ENCODE measurements at places on chromosomes 12 and 14.

- no peaks in the 10 kb centered on the region for H3K27me3 ChIP-seq
- peak overlapping the region; percentile 51 for H3K27ac ChIP-seq
- H3K4me1 ChIP-seq = peaks cover 43% of the 10 kb centered on the region
Observed at GRCh38 chr12:108649126-108649525, 15.4 kb upstream of the SELPLG start.

DNA sequence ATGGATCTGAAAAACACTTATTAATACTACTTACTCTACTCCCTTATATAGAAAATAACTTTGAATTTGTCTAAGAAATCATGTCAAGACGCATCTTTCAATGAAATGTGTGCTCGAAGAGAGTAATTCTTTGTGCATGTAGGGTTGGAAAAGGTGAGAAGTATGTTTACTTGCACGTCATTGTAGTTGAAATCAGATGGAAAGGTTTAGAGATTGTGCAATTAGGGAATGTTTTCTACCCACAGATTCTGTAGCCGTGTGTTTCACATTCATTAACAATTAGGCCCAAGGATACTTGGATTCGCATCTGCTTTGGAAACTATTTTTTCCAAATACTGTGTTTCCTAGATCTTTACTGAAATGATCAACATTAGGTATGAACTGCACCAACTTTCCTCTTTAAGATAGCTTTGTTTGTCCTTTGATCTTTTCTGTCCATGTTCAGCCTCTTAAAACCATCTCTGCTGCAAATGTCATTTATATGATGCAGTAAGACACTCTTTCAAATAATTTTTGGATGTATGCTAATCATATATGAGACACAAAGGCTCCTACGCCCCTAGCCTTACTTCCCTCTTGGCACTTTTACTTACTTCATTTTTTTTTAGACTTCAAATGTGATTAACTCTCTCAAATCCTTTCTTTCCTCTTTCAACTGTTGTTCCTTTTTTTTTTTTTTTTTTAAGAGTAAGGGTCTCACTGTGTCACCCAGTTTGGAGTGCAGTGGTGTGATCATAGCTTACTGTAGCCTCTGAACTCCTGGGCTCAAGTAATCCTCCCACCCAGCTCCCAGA, 58.0 kb upstream of the PSMA6 start:
- H3K4me3 ChIP-seq = no peak overlapping the region
- DNase-seq = no peak
- no peaks in the 10 kb centered on the region for H3K27me3 ChIP-seq
- peaks cover 23% of the 10 kb centered on the region for H3K4me1 ChIP-seq
- H3K27ac ChIP-seq = no peak overlapping the region

GRCh38 chr12:53775478-53776145, 23.8 kb upstream of the CISTR start:
- H3K4me1 ChIP-seq = no peaks in the 10 kb centered on the region
- peaks cover 45% of the 10 kb centered on the region for H3K27me3 ChIP-seq
- no peaks in the 10 kb centered on the region for H3K36me3 ChIP-seq
- H3K4me3 ChIP-seq = no peak overlapping the region

GRCh38 chr12:130858084-130858483, 13.8 kb upstream of the RAN start:
- no peaks in the 10 kb centered on the region for H3K36me3 ChIP-seq
- H3K27ac ChIP-seq = no peak overlapping the region
- peaks cover 4% of the 10 kb centered on the region for H3K4me1 ChIP-seq
- DNase-seq = no peak

DNA sequence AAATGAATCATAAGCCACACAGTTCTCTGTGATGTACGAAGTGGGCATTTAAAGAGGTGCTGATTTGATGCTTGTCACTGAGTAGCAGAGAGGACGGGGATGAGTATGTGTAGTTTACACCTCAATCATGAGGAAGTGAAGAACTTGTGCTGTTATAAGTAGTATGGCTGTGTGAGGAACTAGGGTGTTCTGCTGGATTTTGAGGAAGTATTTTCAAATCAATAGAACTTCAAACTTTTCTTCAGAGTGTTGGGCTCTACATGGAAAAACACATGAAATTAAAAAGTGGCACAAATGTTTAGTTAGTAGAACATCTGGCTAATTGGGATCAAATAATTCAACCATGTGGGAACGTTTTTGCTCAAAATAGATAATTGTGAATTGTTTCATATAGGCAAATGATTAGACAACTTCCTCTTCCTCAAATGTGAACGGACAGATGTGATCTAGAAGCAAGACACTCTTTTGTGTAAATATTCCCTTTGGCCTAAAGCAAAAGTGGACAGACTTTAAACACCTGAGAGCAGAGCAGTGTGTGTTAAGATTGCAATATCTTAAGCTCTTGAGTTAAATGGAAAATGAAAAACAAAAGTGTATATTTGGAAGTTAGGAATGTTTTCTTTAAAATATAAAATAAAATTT, 168.5 kb downstream of the NAV3 start:
- no peaks in the 10 kb centered on the region for H3K4me1 ChIP-seq
- no peak overlapping the region for H3K27ac ChIP-seq
- DNase-seq = no peak
- H3K36me3 ChIP-seq = no peaks in the 10 kb centered on the region

GRCh38 chr14:92747701-92748258, 647 bp downstream of the LGMN start:
- H3K27ac ChIP-seq = no peak overlapping the region
- peak overlapping the region; percentile 70 for H3K4me3 ChIP-seq
- DNase-seq = no peak
- H3K27me3 ChIP-seq = peaks cover 67% of the 10 kb centered on the region
